H4 (cell line): ENCODE measurements at places on chromosomes 1 and 21. TPM values are rescaled to one million over a fixed set of nuclear protein-coding genes. Genes with fewer than 3 reads are reported as not detected.

DNA sequence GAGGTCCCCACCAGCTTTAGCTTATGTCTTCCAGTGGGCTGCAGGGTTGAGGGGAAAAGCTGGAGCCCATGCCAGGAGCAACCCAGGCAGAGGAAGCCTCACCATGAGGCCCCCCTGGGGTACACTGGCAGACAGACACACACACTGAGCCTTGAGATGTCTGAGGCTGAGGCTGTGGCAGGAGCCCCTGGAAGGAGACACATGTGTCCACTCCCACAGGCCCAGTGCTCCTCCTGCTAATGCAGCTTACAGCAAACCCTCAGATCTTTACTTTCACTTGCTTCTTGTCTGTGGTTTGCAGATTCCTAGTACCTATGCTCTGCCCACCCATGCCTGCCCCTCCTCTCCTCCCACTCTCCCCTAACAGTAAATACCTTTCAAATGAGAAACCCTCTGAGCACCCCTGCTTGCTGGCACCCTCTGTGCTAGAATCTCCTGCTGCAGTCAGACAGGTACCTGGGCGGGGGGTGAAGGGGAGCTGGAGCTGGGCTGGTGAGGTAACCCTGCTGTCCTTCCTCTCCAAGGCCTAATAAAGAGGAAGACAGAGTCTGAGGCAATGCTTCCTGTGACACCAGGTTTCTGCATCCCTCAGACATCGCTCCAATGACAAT lies 63.4 kb upstream of the NEK2 start:
- DNase-seq, result peak; percentile 14

GPR137B gene
- total RNA-seq, result 7.9 and 11.4 TPM in 2 replicates

- peak; percentile 98 for DNase-seq
Measured at GRCh38 chr1:155961937-155962336, 16.4 kb downstream of the ARHGEF2 start.

DNA sequence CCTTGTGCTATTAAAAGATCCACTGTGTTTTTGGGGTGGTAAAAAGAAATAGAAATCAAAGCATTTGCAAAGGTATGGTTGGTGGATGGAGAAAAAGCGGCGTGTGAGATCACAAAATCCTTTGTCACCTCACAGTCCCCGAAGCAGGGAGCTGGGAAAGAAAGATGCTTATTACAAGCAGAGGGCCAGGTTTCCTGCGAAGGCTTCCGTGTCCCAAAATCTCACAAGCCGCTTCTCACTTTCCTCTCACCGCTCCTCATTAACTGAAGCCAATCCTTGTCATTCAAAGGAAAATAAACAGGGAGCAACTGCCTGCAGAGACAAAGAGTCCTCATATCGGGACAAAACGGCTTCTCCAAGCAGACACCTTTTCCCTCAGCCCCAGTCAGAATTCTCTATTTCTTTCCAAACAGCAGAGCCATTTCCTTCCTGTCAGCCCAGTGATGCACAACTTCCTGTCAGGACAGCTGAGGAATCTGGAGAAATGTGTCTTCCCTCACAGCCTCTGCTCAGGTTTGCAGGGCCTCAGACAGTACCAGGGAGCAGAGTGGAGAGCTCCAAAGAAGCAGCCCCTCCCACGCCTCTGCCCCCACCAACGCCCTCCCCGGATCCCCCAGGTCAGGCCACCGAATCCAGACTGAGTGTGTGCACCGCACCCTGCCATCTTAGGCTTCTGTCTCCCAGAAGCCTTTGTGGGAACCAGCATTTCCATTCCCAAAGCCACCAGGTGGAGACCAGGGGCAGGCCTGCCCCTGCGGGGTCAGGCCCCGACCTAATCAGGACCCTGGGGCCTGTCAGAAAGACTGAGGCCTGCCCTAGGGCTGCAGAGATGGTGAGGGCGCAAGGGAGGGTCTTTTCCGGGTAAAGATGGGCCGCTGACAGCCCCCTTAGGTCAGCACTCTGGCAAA lies 29.6 kb downstream of the KCNN3 start:
- DNase-seq, result no peak

DNA sequence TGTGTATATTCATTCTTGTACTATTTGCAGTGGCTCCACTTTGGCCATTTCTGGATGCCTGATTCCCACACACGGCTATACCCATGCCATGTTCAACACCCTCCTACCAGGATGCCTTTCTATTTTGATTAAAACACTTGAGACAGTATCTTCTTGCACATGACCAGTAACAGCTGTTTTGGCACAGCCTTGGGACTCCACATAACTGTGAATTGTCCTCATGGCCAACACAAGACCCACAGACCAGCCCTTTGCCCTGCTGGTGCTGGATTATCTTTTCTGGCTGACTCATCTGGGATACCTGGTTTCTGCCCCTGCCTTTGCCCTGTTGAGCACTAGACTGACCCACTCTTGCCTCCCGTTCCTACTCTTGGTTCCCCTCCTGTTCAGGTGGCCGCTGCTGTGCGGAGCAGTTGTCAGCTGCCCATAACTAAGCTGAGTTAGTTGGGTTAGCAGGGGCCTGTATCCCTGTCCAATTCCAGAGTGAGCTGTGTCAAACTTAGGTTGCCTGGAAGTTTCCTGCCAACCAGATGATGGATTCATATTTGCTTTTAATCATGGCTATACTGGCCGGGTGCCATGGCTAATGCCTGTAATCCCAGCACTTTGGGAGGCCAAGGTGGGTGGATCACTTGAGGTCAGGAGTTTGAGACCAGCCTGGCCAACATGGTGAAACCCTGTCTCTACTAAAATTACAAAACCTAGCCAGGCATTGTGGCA lies 10.8 kb upstream of the EYA3 start:
- DNase-seq, result no peak

MTR gene
- 8.4 and 11.3 TPM in 2 replicates for total RNA-seq
